ENCODE measurements at places on chromosomes 12 and 14.

DNA sequence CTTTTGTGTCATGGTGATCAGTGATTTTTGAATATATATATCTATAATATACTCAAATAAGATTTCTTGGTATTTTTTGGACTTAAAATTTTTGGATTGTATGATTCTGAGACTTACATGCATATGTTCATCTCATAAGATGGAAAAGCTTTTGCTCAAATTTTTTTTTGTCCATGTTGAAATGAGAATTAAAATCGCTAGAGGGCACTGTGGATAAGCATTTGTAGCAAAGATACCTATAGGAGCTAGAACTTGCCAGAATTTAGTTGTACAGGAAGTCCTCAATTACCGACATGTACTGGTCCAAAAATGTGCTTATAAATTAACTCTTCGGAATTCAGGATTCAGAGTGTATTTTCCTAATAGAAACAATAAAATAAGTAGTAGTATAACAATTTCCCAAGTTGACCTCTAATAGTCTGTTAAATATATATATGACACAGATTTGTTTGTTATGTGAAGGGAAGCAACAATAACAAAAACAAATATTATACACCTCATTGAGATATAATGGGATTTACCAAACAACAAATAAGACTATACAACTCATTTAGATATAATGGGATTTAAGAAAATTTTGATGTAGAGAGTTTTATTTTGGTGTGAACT is 179.6 kb downstream of the TMEM117 start:
- DNase-seq, result no peak

GRCh38 chr14:105411017-105411941 is 8.3 kb upstream of the MTA1 start:
- DNase-seq, result peak; percentile 85

DNA sequence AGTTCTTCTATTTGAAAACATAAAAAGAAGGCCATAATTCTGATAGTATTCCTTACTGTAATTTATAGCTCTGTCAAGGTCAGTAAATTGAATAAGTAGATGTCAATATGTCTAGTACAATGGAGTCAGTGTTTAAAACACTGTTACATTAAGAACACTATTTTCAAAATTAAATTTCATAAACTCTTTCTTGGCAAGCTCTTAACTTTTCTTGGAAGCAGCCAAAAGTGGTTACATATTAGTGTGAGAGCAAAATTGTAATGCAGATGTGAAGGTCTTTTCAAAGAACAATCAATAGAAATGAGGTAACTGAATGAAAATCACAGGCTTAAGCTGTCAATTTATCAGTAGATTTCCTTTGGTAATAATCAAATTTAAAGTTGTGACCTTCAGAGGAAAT is 722.4 kb upstream of the NOVA1 start:
- no peak for DNase-seq

- DNase-seq, result no peak
Measured at GRCh38 chr14:36217027-36217426, 40.5 kb upstream of the PTCSC3 start.

GRCh38 chr14:99812096-99812750 is 19.0 kb downstream of the EML1 start:
- no peak for DNase-seq

DNA sequence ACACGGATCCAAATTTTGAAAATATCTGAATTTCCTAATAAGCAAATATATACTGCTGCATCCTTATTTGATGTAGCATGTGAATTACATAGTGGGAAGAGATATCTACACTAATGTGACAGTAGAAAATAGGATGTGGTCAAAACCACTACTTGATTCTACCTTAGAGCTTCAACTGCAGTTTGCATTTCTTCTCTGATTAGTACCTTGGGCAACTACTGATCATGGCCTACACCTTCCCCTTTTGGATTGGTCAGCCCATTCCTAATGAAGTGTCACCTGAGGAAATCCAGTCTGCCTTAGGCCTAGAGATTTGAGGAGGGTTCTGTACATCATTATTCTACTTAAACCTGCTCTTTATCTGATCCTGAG is 10.7 kb downstream of the LLPH start:
- DNase-seq, result no peak

GRCh38 chr14:64082837-64083236 is 211.3 kb downstream of the ESR2 start:
- DNase-seq, result no peak

GRCh38 chr12:121849665-121850064 is 9.0 kb downstream of the HPD start:
- DNase-seq, result no peak

GRCh38 chr12:84910549-84911241 is 1.9 kb downstream of the SLC6A15 start:
- DNase-seq, result peak; percentile 22

GRCh38 chr12:62301799-62302133 is 41.6 kb downstream of the USP15 start:
- no peak for DNase-seq

GRCh38 chr14:99792551-99793212 is 531 bp upstream of the EML1 start:
- DNase-seq, result peak; percentile 77

DNA sequence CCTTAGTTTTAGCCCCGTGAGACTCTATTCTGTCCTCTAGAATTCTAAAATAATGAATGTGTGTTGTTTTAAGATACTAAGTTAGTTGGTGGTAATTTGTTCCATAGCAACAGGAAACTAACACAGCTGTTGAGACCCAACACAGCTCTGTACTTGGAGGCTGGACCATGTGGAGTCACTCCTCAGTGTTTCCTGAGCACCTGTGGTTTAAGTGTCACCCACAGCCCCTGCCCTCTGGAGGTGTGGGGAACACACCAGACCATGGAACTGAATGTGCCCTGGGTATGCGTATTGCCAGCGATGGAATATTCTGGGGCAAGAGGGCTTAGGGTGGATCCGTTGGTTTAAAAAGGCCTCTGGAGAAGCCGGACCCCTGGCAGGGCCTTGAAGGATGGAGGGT is 16.6 kb upstream of the GPR68 start:
- DNase-seq, result no peak

DNA sequence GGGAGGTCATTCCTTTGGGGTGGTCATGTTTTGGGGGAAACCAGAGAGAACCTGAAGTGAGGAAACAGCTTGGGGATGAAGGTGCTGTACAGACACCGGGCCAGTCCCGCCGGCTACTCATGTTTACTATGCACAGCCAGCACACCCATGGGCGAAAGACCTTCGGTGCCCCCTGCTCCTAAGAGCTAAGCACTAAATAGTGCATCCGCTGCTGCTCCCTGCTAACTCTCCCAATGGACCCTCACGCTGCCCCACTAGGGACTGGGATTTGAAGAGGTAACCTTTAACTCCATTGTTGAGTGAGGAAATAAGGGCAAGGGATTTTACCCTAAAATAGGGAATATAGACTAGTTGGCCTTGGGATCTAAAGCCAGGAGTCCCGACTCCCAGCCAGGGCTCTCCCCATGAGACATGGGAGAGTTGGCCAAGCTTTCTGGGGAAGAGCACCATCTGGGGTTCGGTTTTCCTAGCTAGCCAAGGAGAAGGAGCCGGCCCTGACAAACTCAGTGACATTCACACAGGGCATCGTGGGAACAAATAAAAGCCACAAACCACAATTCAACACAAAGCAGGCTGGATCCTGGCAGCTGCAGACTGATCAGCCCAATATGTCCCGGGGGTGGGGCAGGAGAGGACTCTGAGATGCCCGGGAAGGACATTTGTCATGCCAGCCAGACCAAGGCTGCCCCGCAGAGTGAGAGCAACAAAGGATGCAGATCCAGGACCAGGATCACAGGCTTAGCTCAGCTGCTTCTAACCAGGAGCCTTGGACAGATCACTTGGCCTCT is 91.7 kb downstream of the SINHCAF start:
- no peak for DNase-seq

- no peak for DNase-seq
Measured at GRCh38 chr14:77917491-77918201, 117.7 kb downstream of the ADCK1 start.

GRCh38 chr12:68270358-68270757 is 17.0 kb upstream of the IL22 start:
- DNase-seq, result no peak

- DNase-seq, result peak; percentile 23
Measured at GRCh38 chr12:105382771-105383622, 52.5 kb downstream of the C12orf75 start.

- peak; percentile 79 for DNase-seq
Measured at GRCh38 chr12:124506145-124506831, 61.1 kb downstream of the NCOR2 start.

GRCh38 chr12:45205165-45205825 is 10.6 kb upstream of the ANO6 start:
- no peak for DNase-seq

GRCh38 chr14:59870277-59871165 is at the start of gene RTN1:
Gene RTN1, minus strand, starts transcription at chr14:59870776. Its CDS starts 146 bp downstream, at chr14:59870630.
- DNase-seq, result peak; percentile 85

GRCh38 chr14:85124631-85125290 is 405.2 kb upstream of the FLRT2 start:
- no peak for DNase-seq

GRCh38 chr12:64083285-64084210 is 138.5 kb downstream of the KICS2 start:
- no peak for DNase-seq

GRCh38 chr14:80653956-80654355 is 287.6 kb downstream of the CEP128 start:
- DNase-seq, result no peak

- peak; percentile 79 for DNase-seq
Measured at GRCh38 chr12:93679308-93679925, 2.2 kb downstream of the CRADD start.

DNA sequence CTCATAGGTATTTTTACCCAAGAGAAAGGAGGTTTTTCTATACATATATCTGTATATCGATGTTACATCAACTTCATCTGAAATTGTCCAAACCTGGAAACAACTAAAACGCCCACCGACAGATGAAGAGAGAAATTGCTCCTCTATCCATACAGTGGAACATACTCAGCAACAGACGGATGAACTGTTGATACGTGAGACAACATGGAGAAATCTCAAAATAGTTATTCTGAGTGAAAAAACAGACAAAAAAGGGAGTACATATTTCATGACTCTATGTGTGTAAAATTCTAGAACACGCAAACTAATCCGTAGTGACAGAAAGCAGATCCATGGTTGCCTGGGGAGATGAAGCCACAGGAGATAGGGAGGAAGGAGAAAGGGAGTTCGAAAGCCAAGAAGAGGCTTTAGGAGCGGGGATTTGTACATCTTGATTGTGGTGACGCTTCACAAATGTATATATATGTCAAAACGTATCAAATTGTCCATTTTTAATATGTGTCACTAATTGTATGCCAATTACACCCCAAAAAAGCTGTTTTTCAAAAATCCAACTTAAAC is 37.6 kb upstream of the C14orf180 start:
- DNase-seq, result no peak

DNA sequence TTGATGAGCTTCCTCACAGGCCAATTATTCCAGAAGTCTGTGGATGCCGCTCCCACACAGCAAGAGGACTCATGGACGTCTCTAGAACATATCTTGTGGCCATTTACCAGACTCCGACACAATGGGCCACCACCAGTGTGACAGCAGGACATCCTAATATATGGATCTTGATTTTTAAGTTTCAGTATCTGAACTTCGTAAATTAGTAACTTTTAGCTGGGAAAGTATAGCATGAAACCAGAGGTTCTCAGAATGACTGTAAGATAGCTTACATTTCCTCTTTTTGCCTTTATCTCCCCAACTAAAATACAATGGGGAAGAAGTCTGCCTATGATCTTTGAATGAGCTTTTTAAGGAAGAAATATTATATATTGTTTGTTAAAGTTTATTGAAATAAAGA is 87.0 kb downstream of the DNAI7 start:
- DNase-seq, result no peak

DNA sequence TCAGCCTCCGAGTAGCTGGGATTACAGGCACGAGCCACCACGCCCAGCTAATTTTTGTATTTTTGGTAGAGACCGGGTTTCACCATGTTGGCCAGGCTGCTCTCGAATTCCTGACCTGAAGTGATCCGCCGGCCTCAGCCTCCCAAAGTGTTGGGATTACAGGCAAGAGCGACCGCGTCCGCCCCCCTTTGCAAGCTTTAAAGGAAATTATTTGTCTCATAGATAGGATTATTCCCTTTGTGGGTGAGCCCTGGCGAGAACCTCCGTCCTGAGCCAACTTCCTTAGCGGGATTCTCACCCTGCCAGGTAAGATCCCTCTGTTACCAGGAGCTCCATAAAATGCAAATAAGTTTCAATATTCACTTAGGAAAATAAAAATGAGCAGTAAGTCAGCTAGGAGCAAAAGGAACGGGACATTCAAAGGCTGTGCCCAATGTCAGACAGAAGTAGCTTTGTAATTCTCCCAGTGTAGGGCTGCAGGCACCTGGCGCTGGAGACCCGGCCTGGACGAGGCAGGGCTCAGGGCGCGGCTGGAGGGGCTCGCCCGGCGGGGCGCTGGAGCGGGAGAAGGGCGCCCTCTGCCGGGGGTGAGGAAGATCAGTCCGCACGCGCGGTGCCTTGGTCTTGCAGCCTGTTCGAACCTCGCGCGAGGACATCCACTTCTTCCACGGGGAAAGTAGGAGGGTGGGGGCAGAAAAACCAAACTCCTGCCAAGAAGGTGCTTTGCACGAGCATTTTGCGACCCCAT is 47.2 kb upstream of the PLXNC1 start:
- peak; percentile 83 for DNase-seq

GRCh38 chr12:99619389-99620158 is 28.0 kb upstream of the GARIN6 start:
- peak; percentile 3 for DNase-seq

DNA sequence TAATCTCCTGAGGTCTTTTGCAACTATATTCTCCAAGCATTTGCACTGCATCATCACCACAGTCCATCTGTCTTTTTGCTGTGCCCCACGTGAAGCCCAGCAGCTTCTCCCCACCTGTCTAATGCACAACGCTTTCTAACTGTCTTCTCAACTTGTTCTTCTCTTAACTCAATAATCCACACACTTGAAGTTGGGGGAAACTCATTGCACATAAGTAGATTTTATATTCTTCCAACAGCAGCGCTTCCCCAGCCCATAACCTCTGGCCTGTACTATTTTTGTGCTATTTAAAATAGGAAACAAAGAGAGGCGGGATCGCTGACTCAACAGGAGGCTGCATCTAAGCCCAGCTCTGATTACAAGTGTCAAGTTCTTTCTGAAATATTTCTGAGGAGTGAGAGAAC is 226.7 kb downstream of the GXYLT1 start:
- DNase-seq, result peak; percentile 25

- DNase-seq, result peak; percentile 39
Measured at GRCh38 chr12:65826353-65827171, 2.3 kb downstream of the HMGA2 start.

DNA sequence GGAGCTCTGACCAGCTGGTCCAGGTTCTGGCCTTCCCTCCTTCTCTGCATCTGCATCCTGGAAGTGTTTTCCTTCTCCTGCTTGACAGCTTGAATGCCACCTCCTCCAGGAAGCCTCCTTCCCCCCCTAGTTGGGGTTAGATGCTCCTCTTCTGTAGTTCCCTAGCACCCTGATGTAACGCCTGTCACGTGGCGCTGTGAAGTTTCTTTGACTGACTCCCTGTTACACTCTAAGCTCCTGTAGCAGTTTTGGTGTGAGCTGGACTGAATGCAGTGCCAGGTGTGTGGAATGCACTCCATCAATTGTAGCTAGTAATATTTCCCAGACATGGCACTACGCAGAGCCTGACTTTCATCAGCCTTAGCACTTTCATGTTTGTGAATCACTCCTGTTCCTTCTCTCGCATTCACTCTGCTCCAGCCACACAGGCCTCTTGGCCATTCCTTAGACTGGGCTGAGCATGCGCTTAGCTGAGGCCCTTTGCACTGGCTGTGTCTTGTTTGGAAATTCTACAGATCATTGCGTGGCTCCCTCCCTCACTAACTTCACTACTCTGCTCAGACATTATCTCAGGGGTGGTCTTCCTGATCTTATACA is 2.1 kb upstream of the FAIM2 start:
- peak; percentile 6 for DNase-seq
